ENCODE measurements at places on chromosomes 4 and X.
A peak's percentile ranks its signal among the peaks of the same experiment; 100 is the strongest.

DNA sequence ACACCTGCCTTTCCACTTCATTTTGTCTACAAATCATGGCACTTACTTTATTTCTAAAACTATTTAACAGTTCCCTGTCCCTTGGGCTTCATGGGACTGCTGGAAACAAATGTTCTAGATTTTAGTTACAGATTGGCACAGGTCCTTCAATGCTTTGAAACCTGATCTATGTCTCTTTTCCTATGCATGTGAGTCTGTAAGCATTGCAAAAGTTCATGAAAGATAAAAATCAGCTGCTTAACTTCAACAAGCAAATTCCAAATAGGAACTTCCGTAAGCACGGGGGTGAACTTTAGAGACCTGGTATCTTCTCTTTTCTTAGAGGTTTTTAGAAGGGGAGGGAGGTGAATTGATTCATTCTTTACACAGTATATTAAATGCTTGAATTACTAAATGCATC, 9.5 kb downstream of the LGI2 start:
- no peak for DNase-seq

GRCh38 chrX:50779694-50780093, 34.3 kb downstream of the SHROOM4 start:
- DNase-seq: no peak

GRCh38 chr4:145909773-145910172, 28.9 kb downstream of the ZNF827 start:
- no peak for DNase-seq

- peak; percentile 22 for DNase-seq
Observed at GRCh38 chr4:174358410-174358809, 74.7 kb downstream of the CEP44 start.

DNA sequence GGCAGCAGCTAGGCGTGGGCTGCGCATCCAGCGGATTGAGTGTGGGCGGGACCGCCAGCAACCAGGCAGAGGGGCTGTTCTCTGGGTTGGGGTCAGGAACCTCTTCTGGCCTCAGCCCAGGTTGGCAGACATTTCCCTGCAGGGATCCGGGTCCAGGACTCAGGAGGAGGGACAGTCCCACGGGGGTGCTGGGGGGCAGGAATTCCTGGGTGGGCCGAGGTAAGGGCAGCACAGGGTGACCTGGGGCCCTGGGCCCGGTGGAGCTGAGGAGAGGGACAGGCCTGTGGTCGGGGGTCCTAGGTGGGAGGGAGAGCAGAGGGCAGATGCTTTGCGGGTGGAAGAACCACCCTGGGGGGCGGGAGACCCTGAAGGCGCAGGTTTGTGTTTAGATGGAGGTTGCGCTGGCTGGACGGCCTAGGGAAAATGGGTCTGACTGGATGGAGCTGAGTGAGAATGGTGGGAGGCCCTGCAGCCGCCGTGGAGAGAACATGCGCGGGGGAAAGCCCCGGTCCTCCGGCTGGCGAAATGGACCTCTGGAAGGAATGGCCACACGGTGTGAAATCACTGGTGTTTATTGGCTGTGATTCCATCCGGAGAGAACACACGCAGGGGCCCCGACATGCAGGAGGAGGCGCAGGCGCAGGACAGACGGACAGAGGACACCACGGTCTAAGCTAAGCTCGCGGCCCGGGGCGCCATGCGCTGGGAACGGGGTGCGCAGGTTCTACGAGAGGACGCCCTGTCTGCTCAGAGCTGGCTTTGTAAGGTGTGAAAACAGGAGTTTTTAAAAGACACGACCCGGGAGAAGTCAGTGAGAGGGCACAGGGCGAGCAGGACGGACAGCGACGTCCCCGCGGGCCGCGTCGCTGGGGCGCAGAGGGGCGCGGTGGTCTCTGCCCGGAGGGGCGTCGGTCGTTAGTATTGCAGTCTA, 41.3 kb downstream of the CPLX1 start:
- DNase-seq: no peak

GRCh38 chr4:88297212-88297516, 12.8 kb upstream of the PPM1K start:
- DNase-seq: no peak

- no peak for DNase-seq
Observed at GRCh38 chrX:152658302-152658701, 20.6 kb downstream of the GABRQ start.

DNA sequence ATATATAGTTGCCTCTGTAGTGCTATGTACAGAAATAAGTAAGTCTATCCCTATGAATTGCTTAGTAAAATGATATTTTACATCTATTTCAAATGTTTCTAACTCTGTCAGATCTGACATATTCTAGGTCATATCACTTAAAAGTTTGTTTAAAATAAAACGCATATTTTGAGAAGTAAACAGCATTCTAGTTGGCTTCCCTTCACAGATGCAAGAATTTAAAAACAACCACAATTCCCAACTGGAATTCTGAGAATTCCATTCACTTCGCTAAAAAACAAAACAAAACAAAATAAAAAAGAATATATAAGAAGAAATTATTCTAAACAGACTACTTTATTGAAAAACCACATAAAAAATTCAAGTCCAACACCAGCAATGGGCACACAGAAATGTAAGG, 126.0 kb downstream of the PPP3CA start:
- DNase-seq: no peak

DNA sequence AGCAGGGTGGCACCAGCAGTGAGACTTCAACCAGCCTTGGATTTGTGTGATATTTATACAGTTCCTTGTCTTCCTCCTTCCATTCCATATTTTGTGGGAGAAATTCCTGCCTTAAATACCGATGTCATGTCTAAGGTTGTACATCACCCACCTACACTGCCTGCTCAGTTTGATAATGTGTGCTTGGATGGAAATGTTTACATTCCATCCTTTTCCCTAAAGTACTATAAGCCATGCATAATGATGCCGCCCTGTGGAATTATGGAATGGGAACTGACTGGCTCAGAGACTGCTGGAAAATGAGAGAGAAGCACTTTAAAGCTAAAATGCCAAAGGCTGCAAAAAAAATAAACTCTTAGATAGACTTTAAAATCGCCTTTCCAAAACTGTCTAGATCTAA, 11.3 kb upstream of the GLUD2 start:
- DNase-seq: no peak

DNA sequence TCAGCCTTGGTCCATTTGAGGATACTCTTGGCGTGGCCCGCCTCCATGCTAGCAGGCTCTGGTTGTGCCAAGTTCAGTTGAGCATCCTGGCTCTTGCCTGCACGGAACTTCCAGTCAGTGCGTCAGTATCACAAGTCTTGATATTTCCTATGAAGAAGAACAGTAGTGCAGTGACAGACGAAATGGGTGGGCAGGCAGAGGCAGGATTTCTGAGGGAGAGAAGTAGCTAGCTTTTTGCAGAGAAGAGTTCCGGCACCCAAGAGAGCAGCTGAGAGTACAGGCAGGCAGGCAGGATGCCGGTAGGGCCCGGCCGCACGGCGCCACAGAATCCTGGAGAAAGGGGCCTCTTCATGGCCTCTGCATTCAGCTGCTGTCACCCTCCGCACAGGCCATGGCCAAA, 56.1 kb upstream of the MSANTD1 start:
- DNase-seq: no peak

GRCh38 chr4:88185906-88186305, 27.5 kb upstream of the ABCG2 start:
- no peak for DNase-seq

GRCh38 chr4:61864286-61864685, 664.2 kb downstream of the ADGRL3 start:
- DNase-seq: no peak

DNA sequence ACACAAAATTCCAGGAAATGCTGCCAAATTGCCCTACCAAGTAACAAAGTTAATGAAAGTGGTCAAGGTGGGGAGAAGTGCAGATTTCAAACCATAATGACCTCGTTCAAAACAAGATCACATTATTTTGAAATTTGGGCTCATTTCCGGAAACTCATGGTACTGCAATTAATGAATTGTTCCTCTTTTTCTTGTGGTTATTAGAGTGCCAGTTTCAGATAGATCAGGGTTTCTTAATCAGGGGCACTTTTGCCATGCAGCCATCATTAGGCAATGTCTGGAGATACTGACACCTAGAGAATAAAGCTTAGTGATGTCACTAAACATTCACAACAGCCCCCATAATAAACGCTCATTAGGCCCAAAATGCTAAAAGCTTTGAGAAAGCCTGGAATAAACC, 381.5 kb upstream of the GALNT7 start:
- DNase-seq: no peak

DNA sequence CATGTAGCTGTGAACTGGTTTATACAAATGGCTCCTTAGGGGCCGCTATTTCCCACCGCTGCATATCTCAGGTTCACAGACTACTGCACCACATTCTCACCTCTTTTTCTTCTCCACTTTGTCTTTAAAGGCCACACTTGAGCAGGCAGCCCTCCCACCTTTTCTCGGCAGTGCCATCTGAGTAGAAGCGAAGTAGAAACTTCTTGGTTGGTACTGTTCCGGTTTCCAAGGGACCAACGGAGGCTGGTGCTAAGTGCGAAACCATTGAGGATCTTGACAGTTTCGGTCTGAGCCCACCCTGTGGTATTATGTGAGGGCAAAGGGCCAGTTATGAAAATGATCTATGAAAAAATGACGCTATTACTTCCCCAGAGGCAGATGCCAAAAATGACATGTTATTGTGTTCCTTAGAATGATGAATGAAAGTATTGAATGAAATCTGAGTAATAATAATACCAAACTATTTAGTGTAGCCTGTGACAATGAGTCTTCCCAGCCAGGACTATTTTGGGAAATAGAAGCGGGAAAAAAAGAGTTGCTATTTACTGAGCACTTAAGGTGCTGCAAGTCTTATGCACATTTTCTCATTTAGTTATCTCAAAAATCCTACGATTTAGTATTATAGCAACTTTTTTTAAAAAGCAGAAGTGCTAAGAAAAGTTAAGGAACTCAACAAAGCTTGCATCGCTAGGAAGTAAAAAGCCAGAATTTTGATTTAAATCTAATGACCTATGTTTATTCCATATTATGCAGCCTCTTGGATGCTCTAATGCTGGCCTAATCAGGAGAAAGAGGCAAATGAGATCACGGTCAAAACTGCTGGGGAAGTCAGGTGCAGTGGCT, 29.6 kb upstream of the CHRNA9 start:
- peak; percentile 96 for DNase-seq

DNA sequence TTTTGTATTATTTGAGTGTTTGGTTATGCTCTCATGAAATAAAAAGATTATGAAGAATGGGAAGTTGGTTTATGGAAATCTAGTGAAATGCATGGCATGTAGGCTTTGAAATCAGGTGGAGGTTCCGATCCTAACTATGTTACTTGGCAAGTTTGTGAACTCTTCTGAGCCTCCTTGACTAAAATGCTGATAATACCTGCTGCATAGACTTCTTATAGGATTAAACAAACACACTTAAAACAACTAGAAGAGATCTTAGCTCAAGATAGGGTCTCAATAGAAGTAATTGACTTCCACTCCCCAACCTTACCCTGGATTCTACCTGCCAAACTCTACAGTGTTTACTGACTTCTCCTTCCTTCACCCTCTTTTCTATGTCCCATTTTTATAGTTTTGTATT, 22.2 kb upstream of the TLR2 start:
- DNase-seq: no peak

DNA sequence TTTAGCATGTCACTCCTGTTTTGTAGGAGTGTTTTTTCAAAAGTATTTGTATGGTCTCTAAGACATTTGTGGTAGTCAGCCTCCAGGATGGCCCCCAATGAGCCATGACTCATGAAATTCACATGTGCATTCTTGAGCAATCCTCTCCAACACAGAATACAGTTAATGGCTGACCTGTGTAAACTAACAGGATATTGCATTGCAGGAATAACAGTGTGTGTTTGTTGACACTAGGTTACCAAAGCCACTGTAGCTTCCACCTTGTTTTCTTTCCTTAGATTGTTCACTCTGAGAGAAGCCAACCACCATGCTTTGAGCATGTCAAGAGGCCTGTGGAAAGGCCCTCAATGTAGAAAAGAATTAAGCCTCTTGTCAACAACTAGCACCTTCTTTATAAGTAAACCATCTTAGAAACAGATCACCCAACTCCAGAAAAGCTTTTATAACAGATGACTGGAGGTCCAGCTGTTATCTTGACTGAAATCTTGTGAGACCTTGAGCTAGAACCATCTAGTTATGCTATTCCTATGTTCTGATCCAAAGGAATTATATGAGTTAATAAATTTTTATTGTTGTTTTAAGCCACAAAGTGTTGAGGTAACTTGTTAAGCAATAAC, 28.5 kb downstream of the TBCK start:
- DNase-seq: no peak

- no peak for DNase-seq
Observed at GRCh38 chr4:1155314-1155713, 17.1 kb downstream of the SPON2 start.

DNA sequence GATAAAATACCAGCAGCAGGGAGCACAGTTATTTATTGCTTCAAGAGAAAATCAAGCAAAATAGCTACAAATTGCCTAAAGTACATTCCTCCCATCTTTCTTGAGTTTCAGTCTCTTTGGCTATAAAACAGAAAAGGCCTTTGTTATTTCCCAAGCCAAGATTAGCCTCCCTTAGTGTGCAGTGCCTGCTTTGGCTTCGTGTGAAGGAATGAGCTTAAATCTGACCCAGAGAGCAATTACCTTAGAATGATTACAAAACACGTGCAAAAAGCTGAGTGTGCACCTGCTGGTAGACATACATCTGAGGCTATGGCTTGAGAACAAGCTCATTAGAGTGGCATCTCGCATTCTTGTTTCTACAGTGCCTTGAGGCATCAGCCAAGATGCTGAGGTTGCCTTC, 250.8 kb downstream of the C4orf33 start:
- no peak for DNase-seq

- DNase-seq: peak; percentile 37
Observed at GRCh38 chrX:79181401-79181800, 36.9 kb downstream of the GPR174 start.

GRCh38 chr4:114364857-114365256, 233.8 kb upstream of the UGT8 start:
- DNase-seq: no peak

- DNase-seq: no peak
Observed at GRCh38 chrX:37371578-37371991, 22.4 kb downstream of the PRRG1 start.

DNA sequence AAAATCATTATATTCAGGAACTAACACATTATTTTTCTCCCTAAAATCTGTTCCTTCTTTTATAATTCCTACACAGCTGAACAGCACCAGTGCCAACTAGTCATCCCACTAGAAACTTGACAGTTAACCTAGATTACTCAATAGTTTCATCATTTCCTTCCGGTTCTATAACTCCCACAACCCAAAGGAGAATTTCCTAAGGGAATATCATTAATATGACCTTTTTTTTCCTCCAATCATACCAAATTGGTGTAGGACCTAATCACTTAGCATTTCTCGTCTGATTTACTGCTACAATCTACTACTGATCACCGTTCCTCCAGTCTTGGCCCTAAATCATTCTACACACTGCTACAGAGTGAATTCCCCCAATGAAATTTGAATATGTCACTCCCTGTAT, 45.9 kb downstream of the WDFY3 start:
- no peak for DNase-seq

GRCh38 chrX:145844886-145845285, 27.3 kb downstream of the SLITRK2 start:
- DNase-seq: no peak

GRCh38 chr4:9875516-9875915, 94.1 kb downstream of the DRD5 start:
- no peak for DNase-seq
